Erythroblast (primary cell): ENCODE measurements at places on chromosomes 16 and 17.
A peak's percentile ranks its signal among the peaks of the same experiment; 100 is the strongest.

DNA sequence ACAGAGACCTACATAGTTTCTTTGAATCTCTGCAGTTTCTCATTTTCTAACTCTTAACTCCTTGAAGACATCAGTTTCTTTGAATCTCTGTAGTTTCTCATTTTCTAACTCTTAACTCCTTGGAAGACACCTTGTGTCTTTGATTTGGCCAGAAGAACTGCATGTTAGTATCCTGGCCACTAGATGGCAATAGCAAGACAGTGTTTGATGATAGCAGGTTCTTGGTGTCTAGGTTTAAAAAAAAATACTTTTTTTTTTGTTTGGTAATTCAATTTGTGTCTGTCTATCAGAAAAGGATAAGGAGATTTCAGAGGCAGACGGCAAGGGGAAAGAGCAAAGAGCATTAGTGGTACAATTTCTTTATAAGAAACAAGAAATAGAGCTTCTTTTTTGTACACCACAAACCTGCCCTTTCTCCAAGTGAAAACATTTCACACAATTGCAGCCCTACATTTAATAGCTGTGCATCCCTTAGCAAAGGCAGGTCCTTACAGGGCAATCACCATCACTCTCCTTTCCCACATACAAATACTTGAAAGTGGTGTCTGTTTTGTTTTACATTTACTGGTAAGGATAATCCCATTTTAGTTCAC lies 1324.9 kb upstream of the CDH8 start:
- peak; percentile 44 for DNase-seq

- DNase-seq = no peak
Observed at GRCh38 chr17:44661835-44662234, 5.6 kb downstream of the MEIOC start.

DNA sequence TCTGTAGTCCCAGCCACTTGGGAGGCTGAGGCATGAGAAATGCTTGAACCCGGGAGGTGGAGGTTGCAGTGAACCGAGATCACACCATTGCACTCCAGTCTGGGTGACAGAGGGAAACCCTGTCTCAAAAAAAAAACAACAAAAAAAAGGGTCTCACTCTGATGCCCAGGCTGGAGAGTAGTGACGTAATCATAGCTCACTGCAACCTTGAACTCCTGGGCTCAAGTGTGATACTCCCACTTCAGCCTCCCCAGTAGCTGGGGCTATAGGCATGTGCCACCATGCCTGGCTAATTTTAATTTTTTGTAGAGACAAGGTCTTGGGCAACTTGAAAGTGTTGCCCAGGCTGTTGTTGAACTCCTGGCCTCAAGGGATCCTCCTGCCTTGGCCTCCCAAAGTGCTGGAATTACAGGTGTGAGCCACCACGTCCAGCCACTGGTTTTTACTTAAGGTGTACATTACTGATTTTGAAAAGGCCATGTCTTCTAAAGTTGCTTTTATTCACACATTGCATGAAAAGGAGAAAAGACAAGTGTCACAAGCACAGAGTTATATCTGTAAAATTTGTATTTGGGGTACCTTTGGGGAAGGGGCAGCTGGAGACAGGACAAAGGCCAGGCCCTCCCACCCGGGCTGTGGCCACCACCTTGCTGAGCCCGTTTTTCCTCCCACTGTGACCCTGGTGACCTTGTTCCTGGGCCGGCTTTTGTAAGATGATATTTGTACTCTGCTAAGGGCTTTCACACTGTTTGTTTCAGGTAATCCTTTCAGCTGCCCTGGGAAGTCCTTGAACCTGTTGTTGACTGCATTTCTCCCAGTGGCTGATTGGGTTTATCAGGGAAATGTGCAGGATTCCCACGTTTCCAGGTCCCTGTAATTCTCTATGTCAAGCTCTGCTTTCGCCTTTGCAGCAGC lies 11.5 kb downstream of the GPT2 start:
- no peak for DNase-seq

DNA sequence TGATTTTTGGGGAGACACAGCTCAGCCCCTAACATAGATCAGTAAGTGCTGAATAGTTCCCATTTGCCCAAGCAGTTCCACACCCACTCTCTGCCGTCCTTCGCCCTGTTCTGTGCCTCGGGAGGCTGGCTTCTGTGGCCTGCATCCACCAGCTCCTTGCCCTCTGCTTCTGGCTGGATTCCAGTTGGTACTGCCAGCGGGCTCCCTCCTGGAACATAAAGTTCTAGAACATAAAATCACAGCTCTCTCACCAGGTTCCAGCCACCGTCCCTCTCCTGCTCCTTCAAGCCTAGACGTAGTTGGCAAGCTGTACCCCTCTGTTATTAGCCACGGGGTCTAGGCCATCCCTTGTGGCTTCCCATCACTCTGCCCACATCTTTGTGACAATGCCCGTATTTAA lies 3.9 kb upstream of the MRPS23 start:
- DNase-seq = no peak

DNA sequence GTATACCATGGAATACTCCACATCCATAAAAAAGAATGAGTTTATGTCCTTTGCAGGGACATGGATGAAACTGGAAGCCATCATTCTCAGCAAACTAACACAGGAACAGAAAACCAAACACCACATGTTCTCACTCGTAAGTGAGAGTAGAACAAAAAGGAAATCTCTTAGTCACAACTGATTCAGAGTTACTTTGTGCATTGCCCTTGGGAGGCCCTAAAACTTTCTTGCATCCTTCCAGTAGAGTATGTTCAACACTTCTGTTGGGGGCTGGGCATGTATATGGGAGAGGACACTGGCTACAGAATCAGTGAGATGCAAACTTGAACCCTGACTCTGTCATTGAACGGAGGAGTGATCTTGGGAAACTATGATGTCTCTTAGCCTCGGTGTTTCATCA lies 147.4 kb upstream of the IRX5 start:
- DNase-seq = no peak

DNA sequence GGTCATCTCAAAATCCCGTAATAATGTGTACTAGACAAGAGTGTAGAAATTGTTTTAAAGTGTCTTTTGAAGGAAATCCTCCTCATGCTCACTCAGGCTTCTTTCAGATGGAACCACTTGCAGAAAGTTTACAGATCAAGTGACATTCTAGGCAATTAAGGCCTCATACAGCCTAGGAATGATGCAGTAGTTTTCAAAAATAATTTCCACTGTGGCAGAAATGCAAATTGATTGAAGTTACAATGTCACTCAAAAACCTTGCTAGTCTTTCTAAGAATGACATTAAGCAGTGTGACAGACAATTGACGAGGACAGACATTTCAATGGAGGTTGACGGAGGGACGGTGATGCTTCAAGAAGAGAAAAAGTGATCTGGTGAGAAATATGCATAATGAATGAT lies 53.5 kb upstream of the CDH8 start:
- no peak for DNase-seq
